Foreskin keratinocyte (primary cell): ENCODE measurements at places on chromosomes 1 and 21. TPM values are rescaled to one million over a fixed set of nuclear protein-coding genes. Genes with fewer than 3 reads are reported as not detected.

KRTAP20-2 gene
- total RNA-seq = not detected in 2 replicates

GRCh38 chr21:33286600-33287456 lies 20.7 kb downstream of the IL10RB start:
- DNase-seq = peak; percentile 37

DNA sequence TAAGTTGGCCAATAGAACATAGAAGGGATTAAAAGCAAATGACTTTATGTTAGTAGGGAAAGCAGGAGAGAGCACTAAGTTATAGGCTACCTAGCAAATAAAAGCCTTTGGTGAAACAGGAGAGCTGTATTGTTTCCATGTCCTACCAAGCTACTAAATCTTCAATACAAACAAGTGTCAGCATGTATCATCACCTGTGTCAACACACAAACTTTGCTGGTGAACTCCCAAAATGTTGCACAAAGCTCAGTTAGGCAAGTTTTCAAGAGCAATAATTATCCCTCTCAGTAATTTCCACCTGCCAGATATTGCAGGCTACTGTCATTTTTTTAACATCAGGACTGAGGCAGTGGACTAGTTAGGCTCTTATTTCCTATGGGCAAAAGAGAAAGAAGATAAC lies 77.7 kb upstream of the ADAM30 start:
- peak; percentile 22 for DNase-seq

- no peak for DNase-seq
These were observed 25.4 kb upstream of the ALDH4A1 start for GRCh38 chr1:18927654-18928272.
